ENCODE measurements at places on chromosomes 11 and 22.
A peak's percentile ranks its signal among the peaks of the same experiment; 100 is the strongest.

- no peak for DNase-seq
These were observed 158.2 kb upstream of the ZBED5 start for GRCh38 chr11:11016068-11016467.

- no peak for DNase-seq
These were observed 14.0 kb upstream of the OAF start for GRCh38 chr11:120196826-120197225.

GRCh38 chr11:71940561-71941219, 11.8 kb downstream of the RNF121 start:
- no peak for DNase-seq

DNA sequence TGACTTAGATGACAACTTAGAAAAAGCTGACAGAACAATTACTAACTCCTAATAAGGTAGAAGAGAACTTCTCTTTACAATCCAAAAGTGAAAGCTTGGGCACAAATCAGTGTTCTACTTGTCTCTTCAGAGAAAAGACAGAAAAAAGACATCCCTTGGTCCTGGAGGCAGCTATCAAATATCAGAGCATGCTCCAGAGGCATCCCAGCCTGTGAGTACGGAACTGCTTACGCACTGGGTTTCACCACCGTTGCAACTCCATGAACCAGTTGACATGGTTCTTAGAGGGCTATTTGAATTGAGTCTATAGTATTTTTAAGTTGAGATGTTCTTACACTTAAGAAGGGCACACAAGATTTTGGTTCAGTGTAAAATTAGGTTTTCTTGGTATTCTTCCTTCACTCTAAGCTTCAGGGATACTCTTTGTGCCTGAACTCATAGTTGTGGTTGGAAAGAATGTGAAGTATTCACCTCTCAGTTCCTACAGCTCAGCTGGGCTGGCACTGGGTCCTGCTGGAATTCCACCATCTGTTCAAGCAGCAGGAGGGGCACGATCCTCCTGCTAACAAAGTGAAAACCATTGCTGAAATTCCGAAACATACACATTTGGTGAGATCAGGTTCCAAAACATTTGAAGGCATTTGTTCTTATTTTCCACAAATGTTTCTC, 6.3 kb downstream of the AKIP1 start:
- no peak for DNase-seq

GRCh38 chr11:45176996-45177395, 30.6 kb downstream of the PRDM11 start:
- DNase-seq: no peak

DNA sequence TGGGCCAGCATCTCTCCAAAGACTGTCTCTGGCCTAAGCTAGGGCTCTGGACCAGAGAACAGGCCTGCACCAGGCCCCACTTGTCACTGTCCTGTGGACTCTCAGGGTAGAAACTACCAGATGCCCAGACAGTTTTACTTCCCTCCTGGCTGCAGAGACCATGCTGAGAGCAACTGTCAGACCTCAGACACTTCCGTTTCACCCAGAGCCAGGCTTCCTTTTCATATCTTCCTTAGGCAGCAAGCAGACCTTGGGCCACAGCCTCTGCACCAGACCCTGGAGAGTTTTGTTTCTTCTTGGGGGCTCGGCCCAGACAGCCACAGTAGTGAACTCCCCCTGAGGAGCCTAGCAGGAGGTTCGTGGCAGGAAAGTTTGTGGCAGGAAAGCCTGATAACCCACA, 12.1 kb upstream of the FCHSD2 start:
- DNase-seq: no peak

GRCh38 chr11:118924591-118925585, 838 bp downstream of the BCL9L start:
- no peak for DNase-seq

DNA sequence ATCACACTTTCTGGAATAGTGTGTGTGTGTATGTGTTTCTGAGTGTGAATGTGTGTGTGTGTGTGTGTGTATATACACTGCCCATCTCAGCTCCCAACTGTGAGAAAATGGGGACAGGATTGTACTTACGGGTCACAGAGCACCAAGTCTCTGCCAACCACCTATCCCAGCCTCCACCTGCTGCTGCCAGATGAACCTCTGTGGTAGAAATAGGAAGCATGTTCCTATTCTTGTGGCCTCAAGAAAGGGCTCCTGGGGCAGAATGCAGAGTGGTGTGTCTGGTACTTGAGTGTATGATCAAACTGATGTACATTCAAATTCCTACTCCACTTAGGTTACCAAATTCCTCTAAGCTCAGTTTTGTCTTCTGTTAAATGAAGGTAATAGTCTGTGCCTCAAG, 14.6 kb downstream of the UBASH3B start:
- DNase-seq: no peak

- DNase-seq: no peak
These were observed 916 bp downstream of the GNG3 start for GRCh38 chr11:62708392-62708791.

DNA sequence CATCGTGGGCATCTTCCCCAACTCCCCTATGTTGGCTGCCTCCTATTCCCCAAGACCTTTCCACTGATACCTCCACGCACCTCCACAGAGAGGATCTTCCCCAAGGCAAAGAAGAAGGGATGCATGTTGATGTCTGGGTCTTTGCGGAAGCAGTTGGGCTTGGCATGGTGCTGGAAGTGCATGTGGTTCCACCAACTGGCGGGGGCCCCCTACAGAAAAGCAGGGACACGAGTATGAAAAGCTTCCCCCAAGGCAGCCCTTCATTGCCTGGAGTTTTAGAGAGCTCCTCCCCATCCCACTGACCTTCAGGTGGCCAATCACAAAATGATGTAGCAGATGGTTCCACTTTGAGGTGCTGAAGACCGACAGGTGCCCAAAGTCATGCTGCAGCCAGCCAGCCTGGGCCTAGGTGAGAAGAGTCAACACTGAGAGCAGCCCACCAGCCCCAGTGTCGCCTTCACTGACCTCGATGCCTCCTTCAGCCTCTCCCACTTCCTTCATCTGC, 6.1 kb downstream of the FADS1 start:
- DNase-seq: no peak

DNA sequence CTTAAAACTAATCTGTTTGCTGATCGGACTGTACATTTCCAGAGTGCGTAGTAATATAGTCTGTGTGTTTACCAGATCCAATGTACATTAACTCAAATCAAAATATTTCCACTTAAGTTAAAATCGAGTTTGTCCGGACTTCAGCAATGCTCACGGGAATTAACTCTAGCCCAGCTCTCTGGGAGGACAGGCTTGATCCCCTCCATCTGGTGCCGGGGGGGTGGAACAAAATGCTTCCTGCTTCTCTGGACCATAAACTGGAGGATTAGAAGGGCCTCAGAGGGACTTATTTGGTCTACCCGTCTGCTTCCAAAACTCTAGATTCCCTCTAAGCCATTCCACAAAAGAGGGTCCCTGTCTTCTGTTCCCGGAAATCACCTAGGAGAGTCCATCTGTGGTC, 511.2 kb downstream of the BUD13 start:
- DNase-seq: no peak

DNA sequence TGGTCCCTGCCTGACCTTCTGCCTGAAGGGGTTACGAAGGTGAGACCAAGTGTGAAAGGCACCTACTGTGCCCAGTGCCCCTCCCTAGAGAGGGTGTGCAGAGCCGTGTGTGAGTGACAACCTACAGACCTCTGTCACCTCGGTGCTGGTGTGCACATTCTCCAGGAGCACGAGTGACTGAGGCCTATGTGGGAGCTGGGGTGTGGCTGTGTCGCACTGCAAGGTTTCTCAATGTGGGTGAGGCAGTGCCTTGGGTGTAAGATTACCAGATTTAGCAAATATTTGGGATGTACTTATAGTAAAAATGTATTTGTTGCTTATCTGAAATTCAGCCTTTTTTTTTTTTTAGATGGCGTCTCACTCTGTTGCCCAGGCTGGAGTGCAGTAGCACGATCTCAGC, 5.6 kb downstream of the STARD10 start:
- DNase-seq: no peak

GRCh38 chr22:31828739-31829138, 74.9 kb downstream of the DEPDC5 start:
- no peak for DNase-seq

DNA sequence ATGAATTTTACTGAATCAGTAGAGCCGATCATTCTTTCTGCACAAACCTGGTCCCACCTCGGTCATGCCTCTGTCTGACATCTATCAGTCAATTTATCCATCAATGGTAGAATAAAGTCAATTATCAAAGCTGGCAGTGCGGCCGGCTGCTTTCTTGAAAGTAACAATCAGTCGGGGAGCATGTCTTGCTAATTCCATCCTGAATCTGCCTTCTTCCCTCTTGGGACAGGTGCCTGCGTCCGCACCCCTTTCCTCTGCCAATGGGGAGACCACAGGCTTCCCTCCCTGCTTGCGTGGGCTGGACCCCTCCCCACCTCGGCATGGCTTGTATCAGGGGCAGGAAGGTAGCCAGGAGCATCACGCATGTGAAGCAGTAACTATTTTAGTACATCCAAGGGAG, 962.9 kb downstream of the BRD1 start:
- no peak for DNase-seq

DNA sequence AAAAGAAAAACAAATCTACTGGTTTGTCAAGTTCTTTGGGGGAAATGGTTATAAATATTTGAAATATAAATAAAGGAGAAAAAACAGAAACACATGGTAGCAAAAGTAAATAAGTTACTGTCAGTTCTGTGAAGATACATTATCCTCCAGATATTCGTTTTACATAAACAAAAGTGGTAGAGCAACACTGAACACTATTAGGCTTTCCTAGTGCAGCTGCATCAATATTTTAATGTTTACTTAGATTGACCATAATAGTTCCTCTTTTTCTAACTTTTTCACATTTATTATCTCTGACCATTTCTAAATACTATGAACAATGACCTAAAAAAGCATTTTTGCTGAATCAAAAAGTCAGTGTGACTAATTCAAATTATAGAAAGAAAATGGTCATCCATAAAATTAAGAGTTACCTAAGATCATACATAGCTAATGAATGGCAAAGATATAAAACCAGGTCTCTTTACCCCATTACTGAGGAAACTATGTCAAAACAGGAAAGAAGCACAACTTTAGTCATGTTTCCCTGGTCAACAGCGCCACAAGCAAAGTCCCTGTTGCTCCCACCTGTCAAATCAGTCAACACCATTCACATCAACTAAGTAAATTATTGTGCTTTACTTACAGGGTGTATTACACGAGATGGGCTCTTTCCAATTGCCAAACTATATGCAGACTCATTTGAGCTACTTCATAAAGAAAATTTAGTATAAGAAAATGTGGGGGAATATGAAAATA, 38.5 kb downstream of the SBF2 start:
- DNase-seq: no peak

GRCh38 chr11:108160970-108161566, 39.7 kb downstream of the ACAT1 start:
- no peak for DNase-seq

- DNase-seq: no peak
These were observed 97.3 kb downstream of the PDHX start for GRCh38 chr11:35013514-35014233.

GRCh38 chr22:21450320-21450831, 16.8 kb upstream of the TMEM191C start:
- DNase-seq: peak; percentile 22

GRCh38 chr11:88801484-88802123, 264.2 kb downstream of the GRM5 start:
- DNase-seq: no peak

DNA sequence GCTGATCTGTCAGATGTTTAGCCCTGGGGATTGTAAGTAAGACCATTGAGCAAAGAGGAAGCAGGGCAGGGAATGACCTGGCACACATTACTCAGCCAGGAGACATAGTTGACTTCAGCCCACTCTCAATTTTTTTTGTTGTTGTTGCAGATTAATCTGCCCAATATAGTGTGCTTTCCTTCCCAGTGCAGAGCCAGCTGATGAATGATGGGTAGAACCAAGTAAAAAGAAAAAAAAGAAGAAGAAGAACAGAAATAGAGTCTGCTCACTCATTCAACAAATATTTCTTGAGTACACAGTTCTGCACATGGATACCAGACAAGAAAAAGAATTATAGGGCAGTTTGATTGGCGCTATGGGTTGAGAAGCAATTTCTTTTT, 292.7 kb downstream of the ETS1 start:
- DNase-seq: no peak

GRCh38 chr11:27161071-27161470, 120.5 kb downstream of the BBOX1 start:
- DNase-seq: no peak

- DNase-seq: no peak
These were observed 250.6 kb upstream of the TENM4 start for GRCh38 chr11:79691445-79691844.

GRCh38 chr11:15764326-15764725, 592.0 kb downstream of the SOX6 start:
- DNase-seq: no peak

DNA sequence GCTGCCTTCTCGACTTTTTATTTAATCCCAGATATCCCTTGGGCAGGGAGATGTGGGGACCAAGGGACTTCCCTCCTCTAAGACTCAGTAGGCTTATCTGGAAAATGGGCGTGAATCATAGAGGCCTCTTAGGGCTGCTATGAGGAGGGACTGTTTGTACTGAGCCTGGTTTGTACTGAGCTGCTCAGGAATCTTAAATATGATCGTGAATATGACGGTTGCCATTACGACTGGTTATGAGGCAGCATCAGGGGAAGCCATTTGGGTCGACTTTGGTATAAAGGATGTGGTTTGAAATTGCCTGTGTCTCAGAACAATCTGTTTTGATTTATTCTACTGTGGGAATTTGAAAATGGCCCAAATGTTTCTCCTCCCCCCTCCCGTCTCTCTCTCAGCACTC, 20.6 kb downstream of the TSPAN18 start:
- no peak for DNase-seq

DNA sequence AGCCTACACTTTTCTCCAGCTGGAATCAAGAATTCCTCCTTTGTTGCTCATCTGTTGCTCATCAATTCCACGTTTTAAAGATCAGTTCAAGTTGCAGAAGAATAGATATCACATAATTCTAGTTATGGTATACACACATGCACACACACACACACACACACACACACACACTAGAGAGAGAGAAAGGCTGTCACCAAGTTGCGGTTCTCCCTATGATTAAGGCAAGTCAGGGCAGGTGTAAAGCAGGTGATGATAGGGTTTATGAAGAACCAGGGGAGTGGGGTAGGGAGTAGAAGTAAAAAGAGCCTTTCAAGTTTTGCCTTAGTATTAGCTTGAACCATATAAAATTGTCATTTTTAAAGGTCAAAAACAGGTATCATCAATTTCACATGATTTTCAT, 31.7 kb upstream of the TMPRSS4 start:
- no peak for DNase-seq

GRCh38 chr11:4086575-4087353, 7.8 kb upstream of the RRM1 start:
- no peak for DNase-seq

- no peak for DNase-seq
These were observed 15.1 kb downstream of the CRELD2 start for GRCh38 chr22:49933236-49934159.

- DNase-seq: no peak
These were observed 69.1 kb downstream of the KCNQ1OT1 start for GRCh38 chr11:2630679-2631078.

GRCh38 chr11:61913699-61914395, 3.5 kb downstream of the RAB3IL1 start:
- DNase-seq: no peak
